Bronchial epithelial cell (primary cell): ENCODE measurements at places on chromosomes 1 and 21. TPM values are rescaled to one million over a fixed set of nuclear protein-coding genes. Genes with fewer than 3 reads are reported as not detected.

Gene CLDN8
- total RNA-seq: 0.26 and 0.51 TPM in 2 replicates

Gene CD1D
- total RNA-seq: 3.1 and 3.9 TPM in 2 replicates

Gene TFAP2E
- total RNA-seq: under 0.01 and 0.13 TPM in 2 replicates

Gene TCHH
- total RNA-seq: under 0.01 TPM in 2 replicates

Gene PTPRC
- total RNA-seq: not detected in 2 replicates

Gene PER3
- 4.5 and 6.8 TPM in 2 replicates for total RNA-seq

Gene PEX14
- 8.7 and 14.2 TPM in 2 replicates for total RNA-seq

Gene EXOC8
- 17.4 and 19.5 TPM in 2 replicates for total RNA-seq

Gene RRP1B
- 25.3 and 31.1 TPM in 2 replicates for total RNA-seq

GRCh38 chr1:204873714-204874113, 3.1 kb downstream of the NFASC start:
- no peak for DNase-seq

DNA sequence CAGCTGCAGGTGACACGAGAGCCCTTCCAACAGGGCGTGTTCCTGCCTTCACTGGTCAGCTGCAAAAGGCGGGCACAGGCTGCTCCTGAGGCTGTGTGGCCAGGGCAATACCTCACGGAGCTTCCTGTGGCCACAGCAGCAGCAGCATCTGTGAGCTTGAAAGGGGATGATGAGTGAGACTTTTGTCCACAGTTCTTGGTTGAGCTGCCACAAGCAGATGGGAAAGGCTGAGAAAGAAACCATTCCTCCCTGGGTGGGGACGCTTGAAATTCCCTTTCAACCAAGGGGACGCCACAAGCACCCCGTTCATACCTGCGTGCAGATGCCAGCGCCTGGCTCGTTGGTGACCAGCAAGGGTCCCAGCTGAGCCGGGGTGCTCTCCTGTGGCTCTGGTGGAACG, 37.6 kb downstream of the B3GALT5 start:
- DNase-seq: no peak

DNA sequence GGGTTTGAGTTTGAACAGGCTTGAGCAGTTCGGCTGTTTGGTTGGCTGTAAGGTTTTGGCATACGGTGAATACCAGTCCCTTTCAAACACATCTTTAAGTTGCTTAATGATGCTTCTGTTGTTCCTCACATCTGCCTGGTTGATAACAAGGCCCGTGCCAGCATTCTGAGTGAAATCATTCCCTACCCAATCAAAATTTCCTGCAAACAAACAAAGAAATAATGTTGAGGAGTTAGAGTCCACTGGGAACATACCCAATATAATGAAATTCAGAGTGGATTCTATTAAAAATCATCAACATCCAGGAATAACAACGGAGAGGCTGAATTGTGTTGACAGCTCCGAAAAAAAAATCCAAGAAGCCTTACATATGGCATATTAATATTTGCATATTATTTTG, 91.0 kb upstream of the MAP1LC3C start:
- DNase-seq: no peak

DNA sequence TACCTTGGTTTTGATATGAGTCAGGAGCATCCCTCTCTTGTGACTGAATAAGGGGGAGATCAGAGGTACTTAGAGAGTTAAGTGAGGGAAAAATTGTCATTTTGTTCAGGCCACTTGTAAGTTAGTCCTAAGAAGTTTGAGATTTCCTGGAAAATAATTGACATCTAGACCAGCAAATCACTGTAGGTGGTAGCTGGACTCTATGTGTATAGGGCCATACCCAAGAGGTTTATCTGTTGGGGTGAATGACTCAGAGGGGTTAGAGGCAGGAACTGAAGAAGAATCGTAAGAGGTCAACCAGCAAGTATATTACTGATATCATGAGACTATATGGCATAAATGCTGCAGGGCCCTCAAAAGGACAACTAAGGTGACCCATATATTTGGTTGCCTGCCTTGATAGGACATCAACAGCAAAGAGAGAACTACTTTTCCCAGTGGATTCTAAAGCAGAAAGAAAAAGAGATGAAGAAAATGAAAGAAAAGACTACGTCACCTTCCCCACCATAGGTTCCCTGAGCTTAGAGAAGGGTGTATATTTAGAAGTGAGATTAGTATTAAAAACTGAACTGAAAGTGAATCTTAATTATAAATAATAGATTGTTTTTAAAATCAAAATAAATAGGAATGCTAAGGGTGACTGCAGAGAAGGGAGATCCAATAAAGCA, 8.0 kb upstream of the RNPC3 start:
- peak; percentile 57 for DNase-seq

- no peak for DNase-seq
Measured at GRCh38 chr1:246518456-246519205, 11.6 kb upstream of the SMYD3 start.

DNA sequence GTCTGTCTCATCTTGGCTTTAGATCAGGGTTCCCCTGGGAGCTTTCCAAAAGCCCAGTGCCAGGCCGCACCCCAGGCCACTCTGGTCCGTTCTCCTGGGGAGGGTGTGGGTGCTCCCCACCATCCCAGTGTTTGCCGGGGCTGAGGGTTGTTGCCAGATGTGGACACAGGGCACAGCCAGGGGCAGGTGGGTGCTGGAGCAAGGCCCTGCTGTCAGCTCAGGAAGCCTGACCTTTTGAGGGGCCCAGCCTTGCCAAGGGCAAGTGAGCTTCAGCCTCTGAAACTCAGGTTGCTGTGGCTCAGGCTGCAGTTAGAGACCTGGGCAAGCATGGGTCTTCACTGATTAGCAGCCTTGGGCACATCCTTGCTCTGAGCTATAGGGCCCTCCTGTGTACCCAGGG, 22.8 kb upstream of the ZBTB21 start:
- no peak for DNase-seq

DNA sequence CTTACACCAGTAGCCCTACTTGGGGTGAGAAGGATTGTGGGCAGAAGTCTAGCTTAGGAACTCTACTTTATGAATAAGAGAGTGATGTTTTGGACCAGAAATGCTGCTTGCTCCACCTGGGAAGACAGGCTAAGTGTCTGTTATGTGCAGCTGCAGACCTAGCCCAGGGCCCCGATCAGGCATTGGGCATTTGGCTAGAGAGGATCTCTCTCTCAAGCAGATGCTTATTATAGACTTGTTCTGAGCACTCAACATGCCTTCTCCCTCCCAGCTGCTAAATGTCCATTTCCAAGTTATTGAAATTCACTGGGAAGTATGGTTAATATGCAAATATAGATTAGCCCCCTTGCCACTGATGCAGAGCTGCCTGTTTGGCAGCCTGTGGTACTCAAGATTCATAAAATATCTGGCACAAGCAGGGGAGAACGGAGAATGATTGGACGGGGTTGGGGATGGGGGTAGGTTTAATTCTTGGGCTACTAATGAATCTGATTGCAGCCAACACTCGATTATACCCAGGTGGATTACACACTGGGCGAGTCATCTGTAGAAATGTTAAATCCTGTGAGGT, 115.9 kb downstream of the KCND3 start:
- no peak for DNase-seq

DNA sequence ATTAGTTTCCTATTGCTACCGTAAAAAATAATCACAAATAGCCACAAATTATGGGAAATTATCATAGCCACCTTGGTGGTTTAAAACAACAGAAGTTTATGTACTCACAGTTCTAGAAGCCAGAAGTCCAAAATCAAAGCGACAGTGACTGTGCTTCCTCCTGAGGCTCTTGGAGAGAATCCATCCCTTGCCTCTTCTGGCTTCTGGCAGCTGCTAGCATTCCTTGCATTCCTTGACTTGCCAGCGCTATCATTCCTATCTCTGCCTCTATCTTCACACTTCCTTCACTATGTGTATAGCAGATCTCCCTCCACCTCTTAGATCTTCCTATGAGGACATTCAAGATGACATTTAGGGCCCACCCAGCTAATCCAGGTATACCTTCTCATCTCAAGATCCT, 180.1 kb upstream of the USP25 start:
- no peak for DNase-seq

DNA sequence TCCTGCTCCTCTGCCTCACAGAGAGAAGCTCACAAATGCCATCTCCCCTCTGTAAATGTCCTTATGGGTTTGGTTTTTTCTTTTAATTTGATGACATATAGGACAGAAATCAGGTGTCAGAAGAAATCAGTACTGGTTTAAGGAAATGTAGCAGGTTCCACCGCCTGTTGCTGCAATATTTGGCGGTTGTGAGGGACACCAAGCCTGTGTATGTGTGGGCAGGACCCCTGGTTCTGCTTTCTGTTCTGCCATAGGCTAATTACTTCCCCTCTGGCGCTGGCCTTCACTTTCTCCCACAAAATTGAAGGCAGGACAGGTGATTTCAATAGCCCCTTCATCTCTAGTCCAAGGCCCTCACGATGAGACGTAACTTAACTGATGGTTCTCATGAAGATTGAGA, 69.2 kb downstream of the PRDM2 start:
- no peak for DNase-seq

DNA sequence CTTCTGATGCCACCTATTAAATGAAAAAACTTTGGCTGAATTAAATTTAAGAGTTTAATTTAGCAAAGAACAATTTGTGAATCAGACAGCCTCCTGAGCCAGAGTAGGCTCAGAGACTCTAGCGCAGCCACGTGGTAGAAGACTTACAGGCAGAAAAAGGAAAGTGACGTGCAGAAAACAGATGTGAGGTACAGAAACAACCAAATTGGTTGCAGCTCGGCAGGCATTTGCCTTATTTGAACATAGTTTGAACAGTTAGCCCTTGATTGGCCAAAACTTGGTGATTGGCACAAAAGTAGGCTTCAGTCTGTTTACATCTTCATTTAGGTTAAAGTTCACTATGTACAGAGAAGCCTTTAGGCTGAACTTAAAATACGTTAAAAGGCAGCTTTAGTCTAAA, 22.9 kb downstream of the TCP10L start:
- DNase-seq: peak; percentile 47

- DNase-seq: no peak
Measured at GRCh38 chr1:27755865-27756264, 17.2 kb upstream of the STX12 start.

DNA sequence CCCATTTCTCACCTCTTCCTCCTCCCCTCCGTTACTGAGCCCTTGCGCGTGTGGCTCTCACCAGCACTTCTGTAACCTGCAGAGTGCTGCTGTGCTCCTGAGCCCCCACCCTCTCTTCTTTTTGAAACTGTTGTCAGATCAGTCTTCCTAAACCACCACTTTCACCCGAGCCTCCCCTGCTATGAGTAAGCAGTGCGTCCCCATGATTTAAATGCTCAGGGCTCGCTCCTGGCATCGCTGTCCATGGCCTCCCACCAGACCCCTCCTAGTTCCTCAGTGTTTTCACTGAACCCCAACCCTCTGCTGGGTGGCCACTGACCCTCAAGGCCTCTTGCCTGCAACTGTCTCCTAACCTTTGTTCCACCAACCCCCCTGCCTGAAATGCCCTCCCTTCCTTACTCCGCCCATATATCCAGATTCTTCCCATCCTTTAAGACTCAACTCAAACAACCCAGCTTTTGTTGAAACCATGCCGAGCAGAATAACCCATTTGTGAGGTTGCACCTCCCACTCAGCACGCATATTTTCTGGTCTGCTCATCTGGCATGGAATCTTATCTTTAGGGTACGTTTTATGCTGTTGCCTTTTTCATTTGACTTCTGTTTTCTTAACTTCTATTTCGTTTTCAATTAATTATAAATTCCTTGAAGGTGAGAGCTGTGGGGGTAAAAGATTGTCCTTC, 64.5 kb upstream of the FAM3B start:
- DNase-seq: no peak

DNA sequence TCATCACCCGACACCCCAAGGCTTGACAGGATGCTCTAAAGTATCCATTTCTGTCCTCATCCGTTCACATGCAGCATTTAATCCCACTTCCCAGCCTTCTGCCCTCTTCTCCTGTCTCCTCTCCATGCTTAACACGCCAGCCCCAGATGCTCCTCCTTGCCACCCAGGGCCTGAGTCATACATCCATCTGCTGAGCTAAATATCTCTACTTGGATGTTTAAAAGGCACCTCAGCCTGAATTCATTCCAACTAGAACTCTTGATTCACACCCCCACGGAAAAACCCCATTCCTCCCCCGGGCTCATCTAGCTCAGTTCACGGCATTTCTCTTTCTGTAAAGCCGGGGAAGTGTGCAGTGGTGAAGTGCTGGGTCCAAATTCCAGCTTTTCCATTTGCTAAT, 27.7 kb downstream of the TEX35 start:
- DNase-seq: peak; percentile 13

GRCh38 chr1:193634470-193634869, 448.1 kb upstream of the B3GALT2 start:
- peak; percentile 60 for DNase-seq

- no peak for DNase-seq
Measured at GRCh38 chr1:84374991-84375696, 23.1 kb upstream of the DNASE2B start.

DNA sequence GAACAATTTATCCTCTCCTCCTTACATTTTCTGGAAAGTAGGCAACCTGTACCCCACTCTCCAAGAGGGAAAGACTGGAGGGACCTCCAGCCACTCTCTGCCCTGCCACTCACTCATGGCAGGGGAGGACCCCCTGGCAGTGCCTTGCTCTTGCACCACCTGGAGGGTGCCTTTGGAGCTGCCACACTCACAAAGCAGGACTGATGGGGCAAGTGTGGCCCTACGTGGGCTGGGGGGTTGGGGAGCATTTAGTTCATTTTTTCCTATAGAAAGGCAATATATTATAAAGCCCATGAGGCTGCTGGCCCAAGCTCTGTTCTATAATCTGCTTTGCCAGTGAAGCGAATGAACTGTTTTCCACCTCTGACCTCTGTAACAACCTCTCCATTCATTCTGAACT, 50.3 kb downstream of the GPR161 start:
- DNase-seq: no peak

- no peak for DNase-seq
Measured at GRCh38 chr1:166811691-166812090, 27.6 kb upstream of the POGK start.

GRCh38 chr1:11528611-11529261, 49.8 kb downstream of the DISP3 start:
- no peak for DNase-seq

GRCh38 chr1:12495725-12496124, 122.3 kb downstream of the DHRS3 start:
- no peak for DNase-seq

GRCh38 chr1:15966081-15966955, 9.6 kb downstream of the ZBTB17 start:
- DNase-seq: peak; percentile 47

DNA sequence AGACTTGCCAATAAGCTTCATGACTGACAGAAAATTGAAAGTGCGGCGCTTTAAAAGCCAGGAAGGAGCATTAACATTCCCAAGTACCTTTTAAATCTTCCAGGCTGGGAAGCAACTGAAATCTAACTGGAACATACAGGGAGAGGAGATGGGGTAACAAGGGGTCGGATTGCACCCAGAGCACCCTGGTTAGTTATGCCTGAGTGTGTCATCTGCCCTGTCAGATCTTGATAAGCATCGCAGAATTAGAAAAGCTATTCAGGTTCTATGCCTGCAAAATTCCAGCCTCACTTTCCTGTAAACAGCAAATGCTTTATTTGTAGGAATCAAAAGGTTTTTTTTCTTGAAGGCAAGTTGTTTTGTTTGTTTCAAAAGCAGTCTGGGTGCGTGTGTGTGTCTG, 58.5 kb downstream of the SERBP1 start:
- DNase-seq: peak; percentile 36

DNA sequence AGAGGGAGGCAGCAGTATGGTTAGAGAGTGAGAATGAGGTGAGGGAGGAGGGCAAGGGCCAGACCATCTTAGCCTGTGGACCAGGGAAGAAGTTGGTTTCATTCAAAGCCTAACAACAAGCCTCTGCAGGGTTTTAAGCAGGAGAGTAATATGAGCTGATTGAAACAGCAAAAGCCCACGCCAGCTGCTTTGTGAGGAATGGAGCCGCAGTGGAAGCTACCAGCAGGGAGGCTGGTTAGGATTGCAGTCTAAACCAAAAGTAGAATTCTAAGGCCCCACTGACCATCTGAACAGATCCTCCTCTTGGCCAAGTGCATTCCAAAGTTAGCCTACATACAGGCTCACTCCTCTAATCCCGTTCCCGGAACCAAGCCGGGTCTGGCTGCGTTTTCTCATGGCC, 44.8 kb downstream of the OLFML3 start:
- no peak for DNase-seq
